ENCODE measurements at places on chromosomes 11 and 22. TPM values are rescaled to one million over a fixed set of nuclear protein-coding genes. Genes with fewer than 3 reads are reported as not detected.

The PRCP gene
- total RNA-seq = 79.7 TPM

The RAB3IL1 gene
- 0.35 TPM for total RNA-seq

The UCP2 gene
- 13.7 TPM for total RNA-seq

The RGL4 gene
- total RNA-seq = not detected

The SLC22A8 gene
- not detected for total RNA-seq
